ENCODE measurements at places on chromosomes 2 and 18. TPM values are rescaled to one million over a fixed set of nuclear protein-coding genes. Genes with fewer than 3 reads are reported as not detected.
A peak's percentile ranks its signal among the peaks of the same experiment; 100 is the strongest.

- no peak for DNase-seq
Measured at GRCh38 chr2:100987974-100988373, 14.1 kb upstream of the RPL31 start.

GRCh38 chr2:106573773-106574172 is 86.6 kb downstream of the CD8B2 start:
- DNase-seq: no peak

DNA sequence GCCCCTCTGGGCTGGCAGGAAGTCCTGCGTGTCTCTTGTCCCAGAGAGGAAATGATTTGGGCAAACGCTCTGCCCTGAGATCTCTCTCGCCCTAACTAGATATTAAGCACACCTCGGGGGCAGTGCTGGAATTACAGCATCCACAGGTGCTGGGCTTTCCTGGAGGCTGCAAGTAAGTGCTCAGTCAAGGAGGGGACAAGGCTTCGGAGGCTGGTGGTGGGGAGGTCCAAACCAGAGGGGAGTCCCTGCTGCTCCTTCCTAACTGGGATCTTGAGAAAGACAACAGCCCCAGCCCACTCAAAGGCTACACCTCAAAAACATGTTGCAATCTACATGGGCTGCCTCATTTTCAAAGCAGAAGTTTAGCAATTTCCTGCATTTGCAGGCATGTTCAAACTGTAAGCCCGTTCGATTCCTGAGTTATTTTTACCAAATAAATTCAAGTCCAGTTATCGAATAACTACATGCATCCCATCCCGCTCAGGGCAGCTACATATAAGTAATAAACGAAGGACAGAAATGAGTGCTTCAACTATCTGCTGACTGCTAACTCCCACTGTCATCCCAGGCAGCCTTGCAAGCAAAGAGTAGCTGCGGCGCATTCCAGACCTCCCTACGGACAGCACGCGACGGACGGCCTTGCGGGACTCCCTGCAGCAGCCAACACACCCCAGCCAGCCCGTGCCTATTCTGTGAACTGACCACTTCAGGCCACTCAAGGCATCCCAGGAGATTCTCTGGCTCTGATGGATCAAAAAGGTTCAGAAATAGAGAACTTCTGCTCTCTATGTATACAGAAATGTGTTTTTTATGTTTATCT is 27.5 kb downstream of the ZNF516 start:
- peak; percentile 23 for DNase-seq

LOXHD1 gene
- total RNA-seq: not detected

DNA sequence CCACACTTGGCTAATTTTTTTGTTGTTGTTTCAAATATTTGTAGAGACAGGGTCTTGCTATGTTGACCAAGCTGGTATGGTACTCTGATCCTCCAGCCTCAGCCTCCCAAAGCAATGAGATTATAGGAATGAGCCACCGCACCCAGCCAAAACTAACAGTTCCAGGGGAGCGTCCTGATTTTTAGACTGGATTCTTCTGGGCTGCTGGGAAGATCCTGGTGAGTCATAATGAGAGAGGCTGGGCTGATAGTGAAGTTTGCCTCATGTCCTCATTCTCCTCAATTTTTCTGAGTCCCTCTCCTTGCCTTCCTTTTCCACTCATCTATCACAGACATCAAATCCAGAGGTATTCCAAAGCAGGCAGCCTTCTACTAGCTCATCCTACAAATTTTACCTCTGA is 81.3 kb downstream of the VSNL1 start:
- no peak for DNase-seq

DNA sequence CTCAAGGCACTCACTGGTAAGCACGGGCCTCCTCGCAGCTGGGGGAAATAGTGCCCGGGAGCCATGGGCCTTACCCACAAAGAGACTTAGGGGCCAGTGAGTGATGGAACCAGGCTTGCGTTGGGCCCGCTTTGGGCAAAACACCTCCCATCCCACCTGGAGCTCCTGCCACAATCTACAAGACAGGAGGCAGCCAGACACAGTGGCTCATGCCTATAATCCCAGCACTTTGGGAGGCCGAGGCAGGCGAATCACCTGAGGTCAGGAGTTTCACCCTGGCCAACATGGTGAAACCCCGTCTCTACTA is 88.2 kb downstream of the TFCP2L1 start:
- no peak for DNase-seq

SCYGR4 gene
- not detected for total RNA-seq

DNA sequence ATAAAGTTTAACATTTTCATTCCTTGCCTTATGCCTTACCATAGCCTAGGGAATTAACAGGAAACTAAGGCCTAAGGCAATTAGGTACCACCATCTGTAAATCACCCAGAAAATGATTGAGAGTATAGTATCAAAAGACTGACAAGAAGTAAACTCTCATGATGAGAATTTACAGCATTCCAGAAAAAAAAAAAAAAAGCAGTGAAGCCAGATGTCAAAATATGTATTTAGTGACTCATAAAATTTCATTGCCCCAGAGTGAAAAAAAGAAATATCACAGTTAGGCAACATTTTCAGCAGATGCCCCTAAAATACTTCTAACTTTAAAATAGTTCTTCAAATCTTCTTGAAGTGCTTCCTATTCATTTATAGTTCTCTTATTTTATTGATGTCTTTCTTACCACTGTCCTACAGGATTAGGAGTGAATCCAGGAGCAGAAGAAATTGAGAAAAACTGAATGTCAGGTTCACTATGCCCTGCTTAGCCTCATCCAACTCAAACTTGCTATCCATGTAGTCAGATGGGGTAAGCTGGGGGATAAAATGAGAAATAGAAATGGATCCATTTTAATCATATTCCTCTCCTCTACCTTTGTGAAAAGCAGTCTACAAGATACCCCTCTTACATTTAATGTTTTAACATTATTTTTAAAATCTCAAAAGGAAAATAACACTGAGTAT is 57.3 kb upstream of the TANK start:
- DNase-seq: no peak

GRCh38 chr2:214310319-214310718 is 100.5 kb upstream of the VWC2L start:
- DNase-seq: no peak

- peak; percentile 77 for DNase-seq
Measured at GRCh38 chr2:38959938-38960608, 70.4 kb downstream of the ARHGEF33 start.

COPS7B gene
- total RNA-seq: 31.8 TPM

CCDC142 gene
- 40.4 TPM for total RNA-seq

DNA sequence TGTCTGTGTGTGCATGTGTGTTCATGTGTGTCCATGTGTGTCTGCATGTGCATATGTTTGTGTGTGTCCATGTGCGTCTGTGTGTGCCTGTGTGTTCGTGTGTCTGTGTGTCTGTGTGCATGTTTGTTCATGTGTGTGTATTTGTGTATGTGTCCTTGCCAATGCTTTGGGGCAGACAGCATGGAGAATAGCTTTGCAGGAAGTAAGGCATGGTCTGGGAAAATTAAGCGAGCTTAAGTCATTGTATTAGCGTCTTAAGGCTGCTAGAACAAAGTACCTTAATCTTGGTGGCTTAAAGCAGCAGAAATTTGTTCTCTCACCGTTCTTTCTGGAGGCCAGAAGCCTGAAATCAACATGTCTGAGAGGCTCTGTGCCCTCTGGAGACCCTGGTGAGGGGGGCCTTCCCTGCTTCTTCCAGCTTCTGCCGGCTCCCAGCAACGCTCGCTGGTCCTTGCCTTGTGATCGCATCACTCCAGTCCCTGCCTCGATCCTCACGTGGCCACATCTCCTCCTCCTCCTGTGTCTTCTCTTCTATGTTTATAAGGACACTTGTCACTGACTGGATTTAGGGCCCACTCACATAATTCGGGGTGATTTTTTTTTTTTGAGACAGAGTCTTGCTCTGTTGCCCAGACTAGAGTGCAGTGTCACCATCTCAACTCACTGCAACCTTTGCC is 3.8 kb downstream of the NEU2 start:
- DNase-seq: no peak

DNA sequence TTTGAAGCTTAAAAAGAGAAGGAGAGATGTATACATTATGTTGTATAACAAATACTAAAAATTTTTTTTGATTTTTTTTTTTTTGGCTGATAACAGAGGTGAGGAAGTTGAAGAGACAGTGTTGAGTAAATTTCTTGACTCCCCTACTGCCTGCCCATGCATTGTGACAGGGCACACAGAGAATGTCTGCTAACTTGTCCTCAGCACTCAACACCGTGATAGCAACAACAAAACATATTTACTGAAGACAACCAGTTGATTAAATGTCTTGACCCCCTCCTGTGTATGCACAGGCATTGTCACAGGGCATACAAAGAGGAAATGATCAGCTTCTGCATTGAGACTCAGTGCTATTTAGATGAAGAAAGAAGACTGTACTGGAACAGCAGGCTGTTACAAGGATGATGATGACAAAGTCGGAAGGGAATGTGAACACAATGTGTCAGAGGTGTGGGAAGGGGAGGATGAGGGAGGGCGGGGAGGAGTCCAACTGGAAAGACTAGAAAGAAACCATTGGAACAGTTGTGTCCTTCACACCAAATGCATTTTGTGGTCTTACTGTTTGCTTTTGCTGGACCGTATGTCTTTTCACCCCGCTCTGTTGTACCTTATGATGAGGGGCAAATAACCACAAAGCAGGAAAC is 89.5 kb downstream of the CERS6 start:
- peak; percentile 41 for DNase-seq

DNA sequence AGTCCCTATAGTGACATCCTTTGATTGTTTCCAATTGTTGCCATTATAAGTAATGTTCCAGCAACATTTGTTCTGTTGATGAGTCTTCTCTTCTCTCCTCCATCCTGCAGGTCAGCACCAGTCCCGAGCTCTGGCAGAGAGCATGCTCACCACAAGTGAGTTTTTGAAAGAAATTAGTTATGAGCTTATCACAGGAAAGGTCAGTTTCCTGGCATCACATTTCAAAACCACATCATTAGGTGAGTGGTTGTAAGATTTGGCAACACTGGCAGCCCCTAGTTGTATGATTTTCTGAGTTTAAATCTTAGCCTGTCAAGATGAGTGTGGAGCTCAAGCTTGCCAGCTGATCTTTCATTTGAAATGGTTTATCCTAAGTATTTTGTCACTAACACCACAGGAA is 149.6 kb downstream of the ESCO1 start:
- DNase-seq: no peak

ATP6V1B1 gene
- 3.4 TPM for total RNA-seq

- DNase-seq: no peak
Measured at GRCh38 chr2:234003972-234004617, 46.4 kb upstream of the SPP2 start.

- no peak for DNase-seq
Measured at GRCh38 chr2:88855620-88856408, 164.3 kb downstream of the RPIA start.

DNA sequence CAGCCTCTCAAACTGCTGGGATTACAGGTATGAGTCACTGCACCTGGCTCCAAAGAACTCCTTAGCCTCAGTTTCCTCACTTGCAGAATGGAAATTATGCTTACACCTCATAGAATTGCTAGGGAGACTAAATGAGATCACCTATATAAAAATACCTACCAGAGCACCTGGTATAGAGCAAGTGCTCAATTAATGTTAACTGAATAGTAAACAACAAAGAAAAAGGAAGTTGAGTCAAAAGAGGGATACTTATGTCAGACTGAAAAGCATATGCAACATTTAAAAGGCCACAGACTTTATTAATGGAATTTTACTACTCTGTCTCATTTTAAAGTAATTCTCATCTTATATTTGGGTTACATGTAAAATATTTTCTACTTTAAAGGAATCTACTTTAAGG is 138.3 kb upstream of the SMAD7 start:
- DNase-seq: no peak

DNA sequence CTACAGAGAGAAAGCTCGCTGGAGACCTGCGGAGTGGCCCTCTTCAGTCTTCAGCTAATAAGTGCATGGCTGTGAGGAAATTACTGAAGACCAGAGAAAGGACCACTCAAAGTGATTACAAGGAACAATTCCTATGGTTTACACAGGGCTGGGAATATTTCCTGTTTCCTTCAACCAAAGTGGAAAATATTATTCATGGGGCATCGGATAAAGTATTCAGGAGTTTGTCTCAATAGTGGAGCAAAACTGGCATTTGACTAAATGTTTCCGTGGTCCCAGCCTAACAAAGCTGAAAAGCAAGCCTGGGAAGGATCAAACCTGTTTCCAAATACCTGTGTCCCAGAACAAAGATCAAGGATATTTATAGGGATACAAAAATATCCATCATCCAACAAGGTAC is 32.0 kb upstream of the CNGA3 start:
- no peak for DNase-seq

DNA sequence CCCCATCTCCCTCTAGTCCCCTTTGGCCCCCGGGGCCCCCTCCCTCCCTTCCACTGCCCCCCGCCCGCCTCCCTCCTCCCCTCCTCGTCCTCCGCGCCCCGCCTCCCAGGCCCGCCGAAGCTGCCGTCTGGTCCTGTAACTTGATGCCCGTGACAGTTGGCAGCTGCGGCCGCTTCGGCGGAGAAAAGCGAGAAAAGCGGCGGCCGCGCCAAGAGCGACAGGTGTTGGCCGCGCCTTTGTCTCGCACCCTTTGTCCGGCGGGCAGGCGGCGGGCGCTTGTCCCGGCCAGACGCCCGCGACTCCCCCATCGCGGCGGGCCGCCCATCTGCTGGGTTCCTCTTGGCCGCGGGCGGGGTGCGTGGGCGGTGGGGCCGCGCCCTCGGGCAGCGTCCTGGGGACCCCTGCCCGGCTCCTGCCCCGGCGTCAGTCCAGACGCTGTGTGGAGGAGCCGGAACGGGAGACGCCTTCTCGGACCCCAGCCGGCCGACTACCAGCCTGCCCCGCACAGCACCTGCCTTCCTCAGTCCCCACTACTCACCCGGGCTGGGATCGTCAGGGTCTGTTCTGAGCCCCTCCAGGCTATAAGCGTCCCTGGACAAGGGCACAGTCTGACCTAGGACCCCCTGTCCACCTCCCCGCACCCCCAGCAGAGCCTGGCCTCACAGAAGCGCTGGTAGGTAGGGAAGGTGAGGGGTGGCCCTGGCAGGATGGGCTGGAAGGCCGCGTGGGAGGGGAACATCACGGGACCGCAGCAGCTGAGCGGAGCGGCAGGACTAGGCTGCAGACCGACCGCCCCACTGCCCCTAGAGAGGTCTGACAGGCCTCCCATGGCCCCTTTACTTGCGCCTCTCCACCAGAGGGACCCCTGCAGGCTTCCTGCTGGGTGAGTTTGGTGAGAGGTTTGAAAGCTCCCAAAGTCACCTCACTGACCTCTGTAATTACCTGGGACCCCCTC is 1.2 kb upstream of the HES6 start:
- DNase-seq: no peak

UGT1A5 gene
- total RNA-seq: not detected

- no peak for DNase-seq
Measured at GRCh38 chr18:64695851-64696553, 547.1 kb upstream of the LINC00305 start.

DNA sequence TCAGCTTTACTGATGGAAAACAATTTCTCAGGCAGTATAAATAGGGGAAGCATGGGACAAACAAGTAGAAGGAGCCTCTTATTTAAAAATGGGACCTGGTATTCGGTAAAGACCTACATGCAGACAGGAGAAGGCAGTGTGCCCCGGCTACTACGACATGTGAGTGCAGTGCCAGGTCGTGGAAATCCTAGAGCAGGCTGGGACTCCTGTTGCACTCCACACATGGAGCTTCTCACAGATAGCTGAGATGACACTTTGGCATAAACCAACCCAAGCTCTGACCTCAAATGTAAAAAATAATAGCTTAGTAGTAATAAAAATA is 885 bp upstream of the DSEL start:
- DNase-seq: peak; percentile 20

- no peak for DNase-seq
Measured at GRCh38 chr18:63774511-63774910, 707 bp upstream of the SERPINB7 start.

FKBP7 gene
- 30.2 TPM for total RNA-seq

IL36B gene
- total RNA-seq: not detected

GRCh38 chr2:86333378-86333777 is 4.0 kb downstream of the REEP1 start:
- DNase-seq: no peak

- DNase-seq: no peak
Measured at GRCh38 chr18:48803518-48803917, 147.2 kb downstream of the SMAD7 start.

Measured in uterus (tissue), 4 donors.